DMS153 (cell line): ENCODE measurements at places on chromosomes 2 and 18.

DNA sequence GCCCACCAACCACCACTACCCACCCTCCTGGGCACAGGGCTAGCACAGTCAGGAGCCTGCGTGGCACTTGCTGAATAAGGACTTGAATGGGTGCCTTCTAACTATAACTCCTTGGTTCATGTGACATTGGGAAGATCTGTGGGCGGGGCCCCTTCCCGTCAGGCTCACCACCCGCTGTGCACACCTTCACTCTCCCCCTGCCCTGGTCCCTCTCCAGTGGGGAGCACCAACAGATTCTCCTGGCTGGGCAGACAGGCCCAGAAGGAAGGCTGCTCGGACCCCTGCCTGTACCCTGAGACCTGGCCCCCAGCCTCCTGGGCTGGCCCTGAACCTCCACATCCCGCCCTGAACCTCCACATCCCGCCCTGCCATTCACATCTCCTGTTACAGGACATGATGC, 33.4 kb upstream of the POMC start:
- DNase-seq = no peak

- DNase-seq = no peak
These were observed 8.6 kb upstream of the ME2 start for GRCh38 chr18:50870138-50870845.

DNA sequence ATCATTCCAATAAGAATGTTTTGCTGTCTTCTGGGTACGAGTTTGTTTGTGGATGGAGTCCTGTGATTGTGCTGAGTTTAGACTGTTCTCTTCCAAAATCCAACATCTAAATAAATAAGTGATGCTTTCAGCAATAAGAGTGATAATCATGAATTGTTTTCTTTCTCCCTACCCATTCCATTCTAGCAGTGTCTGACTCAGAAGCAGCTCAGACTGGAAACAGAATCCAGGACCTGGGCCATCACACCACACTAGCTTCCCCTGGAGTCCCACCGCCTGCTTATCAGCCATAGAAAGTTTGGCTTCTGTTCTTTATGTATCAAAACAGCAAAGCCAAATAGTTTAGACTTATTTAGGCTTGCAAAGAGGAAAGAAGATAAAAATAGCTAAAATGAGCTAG, 76.4 kb upstream of the CNGA3 start:
- no peak for DNase-seq

DNA sequence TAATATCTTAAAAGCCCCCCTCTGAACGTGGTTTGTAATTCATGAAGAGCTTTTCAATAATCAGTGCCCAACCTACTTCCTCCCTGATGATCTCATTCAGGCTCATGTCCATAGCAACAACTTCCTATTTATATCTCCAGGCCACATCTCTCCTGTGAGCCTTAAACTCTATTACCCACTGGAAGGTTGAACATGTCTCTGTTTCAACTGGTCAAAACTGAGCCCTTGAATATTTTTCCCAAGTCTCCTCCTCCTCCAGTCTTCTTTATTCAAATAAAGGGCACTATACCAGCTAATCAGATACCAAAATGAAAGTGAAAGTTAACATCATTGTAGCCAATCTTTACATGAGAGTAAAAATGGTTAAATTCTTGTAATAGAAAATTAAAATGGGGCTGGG, 63.7 kb upstream of the ITGA4 start:
- peak; percentile 77 for DNase-seq

- DNase-seq = no peak
These were observed 37.4 kb upstream of the EPAS1 start for GRCh38 chr2:46259777-46260168.

- peak; percentile 21 for DNase-seq
These were observed 334.6 kb upstream of the VRK2 start for GRCh38 chr2:57711991-57712390.

DNA sequence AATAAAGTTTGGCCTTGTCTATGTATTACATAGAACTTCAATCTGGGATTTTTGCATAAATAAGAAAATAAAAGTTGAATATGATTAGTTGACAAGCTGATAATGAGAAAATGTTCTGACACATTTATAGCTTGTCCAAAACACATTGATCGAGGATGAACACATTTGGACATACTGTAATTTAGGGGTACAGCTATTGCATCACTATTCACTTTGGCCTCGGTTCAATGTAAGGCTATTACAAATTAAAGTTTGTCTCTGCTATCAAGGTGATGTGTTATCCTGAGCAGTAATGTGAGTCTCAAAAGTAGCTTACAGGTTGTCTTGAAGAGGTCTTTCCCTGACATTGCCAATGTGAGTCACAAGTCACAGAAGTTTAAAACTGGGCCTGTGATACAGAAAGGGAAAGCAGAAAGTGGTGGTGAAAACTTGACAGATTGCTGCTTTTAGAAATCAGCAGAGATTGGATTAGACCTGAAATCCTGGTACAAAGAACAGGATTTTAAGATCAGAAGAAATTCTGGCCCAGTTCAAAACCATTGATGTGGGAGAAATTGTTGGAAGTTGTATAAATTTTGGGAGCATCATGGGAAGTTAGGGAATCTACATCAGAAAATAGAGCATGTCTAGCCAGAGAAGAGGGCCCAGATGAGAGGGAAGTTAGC, 674.1 kb downstream of the NYAP2 start:
- no peak for DNase-seq

GRCh38 chr2:43724728-43725526, 48.7 kb upstream of the C1GALT1C1L start:
- no peak for DNase-seq

- no peak for DNase-seq
These were observed 25.8 kb downstream of the CASP10 start for GRCh38 chr2:201208563-201209252.

DNA sequence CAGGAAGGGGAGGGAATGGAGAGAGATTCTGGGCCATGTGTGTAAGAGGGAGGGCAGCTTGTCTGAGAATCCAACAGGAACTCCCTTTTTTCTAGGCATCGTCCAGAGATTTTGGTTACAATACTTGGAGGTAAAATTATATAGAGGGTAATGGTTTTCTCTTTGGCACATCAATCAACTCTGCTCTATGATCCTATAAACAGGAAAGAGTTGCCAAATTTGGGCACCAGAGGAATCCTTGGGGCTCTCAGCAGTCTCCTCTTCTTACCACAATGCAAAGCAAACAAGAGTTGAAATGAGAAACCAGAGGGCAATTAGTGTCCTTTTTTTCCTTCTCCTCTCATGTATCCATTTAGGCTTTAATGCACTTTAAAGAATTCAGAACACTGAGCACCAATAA, 243.4 kb downstream of the SLC8A1 start:
- DNase-seq = peak; percentile 69

DNA sequence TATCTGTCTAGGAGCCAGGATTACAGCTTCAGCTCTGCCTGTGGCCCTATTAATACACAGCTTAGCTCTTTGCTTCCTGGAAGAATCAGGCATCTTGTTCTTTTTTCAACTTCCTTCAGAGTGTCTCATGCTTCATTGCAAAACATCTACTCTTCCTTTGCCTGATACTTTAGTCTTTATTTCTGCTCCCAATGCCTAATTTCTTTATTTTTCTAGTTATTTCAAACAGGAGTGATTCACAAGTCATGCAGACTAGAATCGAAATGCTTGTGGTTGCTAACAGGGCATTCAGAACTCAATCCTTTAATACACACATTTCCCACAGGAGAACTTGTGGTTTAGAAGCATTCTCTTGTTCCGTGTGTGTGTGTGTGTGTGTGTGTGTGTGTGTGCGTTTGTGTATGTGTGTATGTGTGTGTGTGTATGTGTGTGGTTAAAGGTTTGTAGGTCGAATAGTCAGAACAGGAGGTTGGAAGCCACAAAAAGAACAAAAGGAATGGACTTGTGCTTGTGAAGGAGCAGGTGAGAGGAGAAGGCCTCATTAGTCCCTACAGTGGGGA, 28.3 kb upstream of the INSIG2 start:
- no peak for DNase-seq

- DNase-seq = no peak
These were observed 79.1 kb downstream of the CACNB4 start for GRCh38 chr2:152019732-152020131.

DNA sequence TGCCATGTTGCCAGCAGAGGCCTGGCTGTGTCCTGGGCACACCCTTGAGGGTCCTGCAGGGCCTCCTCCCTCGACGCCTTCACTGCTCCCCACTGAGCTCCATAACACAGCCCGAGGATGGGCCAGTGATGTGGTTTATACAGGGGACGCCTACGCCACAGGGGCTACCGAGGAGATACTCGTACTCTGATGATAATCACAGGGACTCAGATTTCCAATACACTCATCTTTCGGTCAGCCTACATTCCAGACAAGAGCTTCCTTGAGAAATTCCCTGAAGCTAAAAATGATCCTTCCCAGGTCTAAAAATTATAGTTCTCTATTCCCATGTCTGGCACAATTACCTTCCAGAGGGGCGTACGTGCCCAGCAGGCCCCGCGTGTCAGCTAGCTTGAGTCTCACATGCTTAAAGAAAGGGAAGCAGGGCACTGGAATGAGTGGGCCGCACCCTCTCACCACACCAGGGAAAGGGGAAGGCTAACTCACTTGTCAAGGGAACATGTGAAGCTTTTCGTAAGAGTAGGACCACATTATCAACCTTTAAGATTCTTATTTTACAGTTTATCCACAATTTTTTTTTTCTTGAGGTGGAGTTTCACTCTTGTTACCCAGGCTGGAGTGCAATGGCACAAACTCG, 159.5 kb upstream of the NDUFV2 start:
- no peak for DNase-seq

DNA sequence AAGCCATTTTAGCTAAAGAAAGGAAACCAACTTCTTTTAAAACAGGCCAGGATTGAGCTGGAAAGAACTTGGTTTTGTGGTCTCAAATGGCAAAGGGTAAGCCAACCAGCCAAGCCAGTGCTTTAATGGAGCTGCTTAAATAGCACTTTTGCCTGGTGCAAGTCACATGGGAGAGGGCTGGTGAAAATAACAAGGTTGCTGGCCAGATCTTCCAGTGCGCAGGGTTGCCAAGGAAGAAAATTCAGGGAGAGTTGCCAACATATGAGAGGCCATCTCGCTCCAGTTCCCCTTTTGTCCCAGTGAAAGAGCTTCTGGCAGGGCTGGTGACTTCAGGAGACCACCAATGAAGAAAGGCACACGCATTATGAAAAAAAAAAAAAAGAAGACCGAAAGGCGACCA, 57.3 kb downstream of the IRS1 start:
- DNase-seq = no peak

- no peak for DNase-seq
These were observed 172.8 kb downstream of the GLI2 start for GRCh38 chr2:120908314-120908975.

DNA sequence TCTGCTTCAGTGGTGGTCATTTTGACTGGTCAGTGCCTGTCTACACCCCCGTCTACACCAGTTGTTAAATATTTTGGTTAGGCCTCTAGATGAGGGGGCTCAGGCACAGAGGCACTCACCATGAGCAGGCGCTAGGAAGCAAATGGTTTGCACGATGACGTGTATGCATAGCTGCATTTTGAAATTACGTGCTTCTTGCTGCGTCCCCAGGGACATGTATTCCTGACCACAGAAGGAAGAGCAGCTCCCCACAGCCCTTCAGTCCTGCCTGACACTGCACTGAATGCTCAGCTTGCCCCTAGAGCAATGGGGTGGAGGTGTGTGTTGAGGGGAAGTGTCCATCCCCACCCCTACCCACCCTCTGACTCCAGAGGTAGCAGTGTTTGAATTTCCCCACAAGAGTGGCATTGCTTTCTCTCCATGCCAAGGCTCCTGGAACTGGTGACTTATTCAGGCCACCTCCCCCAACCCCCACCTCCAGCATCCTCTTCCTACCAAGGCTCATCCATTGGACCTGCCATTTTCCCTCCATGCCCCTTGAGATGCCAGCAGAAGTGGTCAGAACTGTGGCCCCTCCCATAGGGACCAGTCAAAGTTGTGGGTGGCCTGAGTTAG, 11.4 kb upstream of the ZAP70 start:
- DNase-seq = no peak

- no peak for DNase-seq
These were observed 1130.9 kb upstream of the SLC39A10 start for GRCh38 chr2:194526121-194526520.

GRCh38 chr2:174145827-174146226, 102.5 kb downstream of the OLA1 start:
- DNase-seq = no peak

DNA sequence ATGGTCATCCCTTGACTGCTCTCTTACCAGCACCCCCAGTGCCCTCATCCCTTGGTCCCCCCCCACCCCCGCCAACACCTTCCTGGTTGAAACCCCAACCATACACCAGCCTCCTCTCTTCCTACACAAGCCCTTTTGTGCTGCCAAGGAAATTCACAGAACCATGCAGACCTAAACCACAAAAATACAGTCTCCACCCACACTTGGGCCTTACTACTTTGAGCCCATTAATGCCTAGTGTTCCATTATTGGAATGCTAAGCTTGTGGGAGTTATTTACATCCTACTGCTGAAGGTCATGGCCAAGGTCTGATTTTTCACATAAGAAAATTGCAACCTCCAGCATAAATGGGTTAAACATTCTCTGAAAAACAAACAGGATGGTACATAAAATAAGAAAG, 4.1 kb upstream of the CRACDL start:
- DNase-seq = no peak

DNA sequence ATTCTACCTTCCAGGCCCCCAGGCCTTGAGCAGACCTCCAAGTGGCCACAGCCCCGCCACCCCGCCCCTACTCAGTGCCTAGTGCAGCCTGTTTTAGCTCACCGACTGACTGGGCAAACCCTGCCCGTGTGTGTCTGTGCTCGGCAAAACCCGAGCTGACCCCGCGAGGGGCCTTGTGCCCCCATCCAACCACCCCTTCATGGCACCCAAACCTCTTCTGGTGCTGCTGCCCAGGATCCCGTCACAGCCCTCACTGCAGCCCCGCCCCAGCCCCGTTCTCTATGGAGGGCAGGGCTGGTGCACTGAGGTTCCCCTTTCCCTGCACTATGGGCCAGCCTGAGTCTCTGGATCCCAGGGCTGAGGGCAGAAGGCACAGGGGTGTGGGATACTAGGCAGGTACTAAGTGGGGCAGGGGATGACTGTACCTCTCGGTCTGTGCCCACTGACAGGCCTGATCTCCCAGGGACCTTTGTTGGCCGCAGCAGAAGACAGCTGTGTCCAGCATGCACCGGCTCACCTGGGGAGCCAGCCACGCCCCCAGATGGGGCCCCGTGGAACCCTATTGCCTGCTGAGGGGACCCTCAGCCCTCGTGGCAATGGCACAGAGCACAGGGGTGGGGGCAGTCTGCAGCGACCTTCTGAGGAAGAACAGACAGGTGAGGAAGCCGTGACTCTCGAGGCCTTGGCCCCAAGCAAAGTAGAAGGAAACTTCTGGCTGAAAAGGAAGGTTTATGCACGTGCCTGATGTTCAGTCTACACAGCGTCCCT, 69.9 kb upstream of the OTOS start:
- DNase-seq = no peak

GRCh38 chr2:172062402-172063004, 22.8 kb upstream of the DLX1 start:
- no peak for DNase-seq
